ENCODE measurements at places on chromosomes 3 and 15. TPM values are rescaled to one million over a fixed set of nuclear protein-coding genes. Genes with fewer than 3 reads are reported as not detected.
A peak's percentile ranks its signal among the peaks of the same experiment; 100 is the strongest.

- peak; percentile 95 for DNase-seq
These were observed 32.9 kb downstream of the B3GNT5 start for GRCh38 chr3:183285828-183286457.

The DAZL gene
- 0.18 TPM for total RNA-seq

The TPRG1 gene
- total RNA-seq, result 3.6 TPM

- no peak for DNase-seq
These were observed 464.1 kb upstream of the TPRG1 start for GRCh38 chr3:188707381-188708288.

The IMPG2 gene
- under 0.01 TPM for total RNA-seq

The GOLGA8H gene
- total RNA-seq, result not detected

- no peak for DNase-seq
These were observed 58.9 kb downstream of the EIF3J start for GRCh38 chr15:44595656-44596510.

GRCh38 chr3:14943042-14943441, 4.3 kb upstream of the NR2C2 start:
- DNase-seq, result peak; percentile 76

DNA sequence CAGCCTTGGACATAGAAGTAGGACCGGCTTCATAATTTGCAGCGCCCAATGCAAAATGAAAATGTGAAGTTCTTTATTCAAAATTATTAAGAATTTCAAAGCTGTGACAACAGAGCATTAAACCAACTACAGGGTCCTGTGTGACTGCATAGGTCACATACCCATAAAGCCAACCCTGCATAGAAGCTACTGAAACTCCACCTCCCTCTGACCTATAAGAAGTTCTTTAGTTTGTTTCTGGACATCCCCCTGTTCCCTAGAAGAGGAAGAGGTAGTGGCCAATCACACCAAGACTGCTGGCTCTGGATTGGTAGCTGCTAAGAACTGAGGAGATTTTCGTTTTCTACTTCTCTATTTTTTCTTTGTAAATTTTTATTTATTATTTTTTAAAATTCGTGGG, 9.0 kb upstream of the SELENOT start:
- no peak for DNase-seq

The CBLB gene
- 75.9 TPM for total RNA-seq

The SNX22 gene
- total RNA-seq, result 0.92 TPM

- no peak for DNase-seq
These were observed 52.7 kb upstream of the CADM2 start for GRCh38 chr3:84906065-84906464.

- DNase-seq, result no peak
These were observed 1134.2 kb downstream of the ROBO1 start for GRCh38 chr3:78633626-78634025.

The MORC1 gene
- not detected for total RNA-seq

The TMC3 gene
- under 0.01 TPM for total RNA-seq

The SCN5A gene
- not detected for total RNA-seq

GRCh38 chr15:63107895-63108546, 13.6 kb upstream of the LACTB start:
- DNase-seq, result peak; percentile 81

The SLCO2A1 gene
- 121 TPM for total RNA-seq

The NEK10 gene
- total RNA-seq, result 14.3 TPM

The C3orf20 gene
- total RNA-seq, result not detected

DNA sequence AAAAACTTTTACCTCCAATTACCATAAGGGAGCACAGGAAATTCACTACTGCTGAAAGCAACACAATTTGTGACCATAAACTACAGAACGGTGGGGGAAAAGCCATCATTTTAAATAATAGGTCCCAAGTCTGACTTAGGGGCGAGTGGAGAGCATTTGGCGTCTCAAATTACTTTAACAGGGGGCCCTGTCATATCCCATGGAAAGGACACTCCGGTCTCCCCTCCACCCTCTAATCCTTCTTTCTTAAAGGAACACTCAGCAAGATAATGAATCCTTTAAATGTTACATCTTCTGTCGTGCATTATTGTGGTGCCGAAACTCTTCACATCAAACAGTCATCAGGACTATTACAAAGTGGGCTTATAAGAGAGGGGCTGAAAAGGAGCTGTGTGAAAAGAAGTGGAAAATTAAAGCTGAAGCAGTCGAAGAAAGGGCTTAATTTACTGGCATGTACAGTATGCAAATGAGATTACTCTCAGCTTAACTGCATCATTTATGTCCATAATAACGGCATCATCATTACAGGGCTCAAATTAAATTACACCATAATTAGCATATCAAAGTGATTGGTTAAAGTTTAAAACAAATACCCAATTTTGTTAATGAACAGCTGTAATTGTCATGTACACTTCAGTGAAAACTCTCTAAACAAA, 342.2 kb downstream of the FOXP1 start:
- no peak for DNase-seq

DNA sequence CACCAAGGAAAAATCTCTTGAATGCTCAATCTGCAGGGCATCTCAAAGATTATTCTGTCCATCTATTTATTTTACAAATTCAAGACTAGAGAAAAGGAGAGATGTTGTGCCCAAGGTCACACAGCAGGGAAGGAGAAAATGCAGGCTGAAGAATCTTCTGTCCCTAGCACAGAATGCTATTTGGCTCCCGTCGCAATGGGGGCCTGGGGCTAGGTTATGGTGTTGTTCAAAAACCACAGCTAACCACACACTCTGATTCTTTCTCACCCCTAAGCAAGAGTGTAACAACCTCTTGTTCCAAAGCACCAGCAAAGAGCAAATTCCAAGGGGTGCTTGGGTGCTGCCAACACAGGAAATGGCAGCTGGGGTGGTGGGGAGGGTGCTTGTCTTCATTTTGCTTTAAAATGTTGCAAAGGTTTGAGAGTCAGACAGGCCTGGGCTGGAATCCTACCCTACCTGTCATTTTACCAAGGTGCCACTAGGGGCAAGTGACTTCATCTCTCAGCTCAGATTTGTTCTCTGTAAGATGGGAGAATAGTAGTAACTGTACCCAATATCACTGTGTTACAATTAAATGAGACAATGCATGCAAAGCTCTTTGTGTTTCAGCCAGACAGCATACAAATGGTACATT, 112.5 kb downstream of the ADAMTS9 start:
- no peak for DNase-seq

The CHRNA7 gene
- total RNA-seq, result 75.3 TPM

- peak; percentile 89 for DNase-seq
These were observed 26.4 kb upstream of the ATP8B4 start for GRCh38 chr15:50145451-50145872.

The HRG gene
- total RNA-seq, result not detected

The TERC gene
- total RNA-seq, result 717 TPM

- DNase-seq, result no peak
These were observed 202.8 kb upstream of the UBE2E1 start for GRCh38 chr3:23602971-23603370.

- DNase-seq, result no peak
These were observed 2.9 kb upstream of the SATB1 start for GRCh38 chr3:18428036-18428435.

- peak; percentile 62 for DNase-seq
These were observed 7.9 kb downstream of the CCDC71 start for GRCh38 chr3:49158103-49158709.

DNA sequence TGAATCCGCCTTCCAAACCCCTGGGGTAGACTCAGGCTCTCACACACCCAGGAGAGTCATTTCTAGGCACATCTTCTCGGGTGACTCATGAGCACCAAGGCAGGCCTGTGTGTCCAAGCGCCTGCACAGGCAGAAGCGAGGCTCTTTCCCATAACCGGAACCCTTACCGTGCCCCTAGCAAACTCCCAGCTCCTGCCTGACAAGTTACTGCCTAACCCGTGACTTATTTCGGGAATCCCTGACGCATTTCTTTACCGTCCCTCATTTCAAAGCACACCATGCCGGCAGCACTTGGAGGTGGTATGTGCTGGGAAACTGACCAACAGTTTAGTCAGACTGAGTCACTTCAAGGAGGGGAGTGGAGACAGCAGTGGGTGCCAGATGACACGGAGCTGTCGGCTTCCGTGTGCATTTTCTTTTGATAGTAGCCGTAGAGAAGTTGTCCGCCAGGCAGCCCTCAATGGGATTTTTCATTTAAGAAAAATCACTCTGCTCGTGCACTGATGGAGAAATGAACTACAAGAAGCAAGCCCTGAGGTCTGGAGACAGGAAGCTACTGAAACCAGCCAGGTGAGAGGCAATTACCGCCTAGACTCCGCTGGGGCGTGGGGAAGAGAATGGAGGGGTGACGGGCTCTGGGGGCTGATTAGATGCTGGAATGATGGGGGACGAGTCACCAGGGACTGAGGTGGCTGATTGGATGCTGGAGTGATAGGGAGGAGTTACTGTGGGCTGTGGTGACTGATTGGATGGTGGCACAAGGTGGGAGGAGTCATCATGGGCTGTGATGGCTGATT, 17.3 kb upstream of the HRH1 start:
- no peak for DNase-seq

DNA sequence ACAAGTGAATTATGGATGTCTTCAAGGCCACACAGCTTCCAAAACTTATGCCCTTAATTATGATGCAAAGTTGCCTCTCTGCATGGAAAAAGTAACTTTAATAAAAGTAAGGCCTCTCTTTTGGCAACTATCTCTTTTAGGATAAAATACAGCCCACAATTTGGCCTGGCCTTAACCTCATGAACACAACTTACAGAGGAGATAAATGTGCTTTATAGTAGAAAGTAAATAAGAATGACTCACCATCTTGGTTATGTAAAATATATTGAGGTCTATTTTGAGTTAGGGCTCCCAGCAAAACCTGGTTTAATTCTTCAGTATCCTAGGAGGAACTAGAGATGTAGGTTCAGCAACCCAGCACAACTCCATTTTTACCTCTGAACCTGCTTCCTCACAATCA, 164.0 kb downstream of the ROBO2 start:
- DNase-seq, result no peak

- DNase-seq, result peak; percentile 93
These were observed 45.3 kb upstream of the MAGEF1 start for GRCh38 chr3:184757022-184757651.

GRCh38 chr3:99126316-99126715, 224.8 kb upstream of the DCBLD2 start:
- DNase-seq, result no peak

GRCh38 chr15:101376615-101377395, 81.8 kb upstream of the SNRPA1 start:
- DNase-seq, result no peak

DNA sequence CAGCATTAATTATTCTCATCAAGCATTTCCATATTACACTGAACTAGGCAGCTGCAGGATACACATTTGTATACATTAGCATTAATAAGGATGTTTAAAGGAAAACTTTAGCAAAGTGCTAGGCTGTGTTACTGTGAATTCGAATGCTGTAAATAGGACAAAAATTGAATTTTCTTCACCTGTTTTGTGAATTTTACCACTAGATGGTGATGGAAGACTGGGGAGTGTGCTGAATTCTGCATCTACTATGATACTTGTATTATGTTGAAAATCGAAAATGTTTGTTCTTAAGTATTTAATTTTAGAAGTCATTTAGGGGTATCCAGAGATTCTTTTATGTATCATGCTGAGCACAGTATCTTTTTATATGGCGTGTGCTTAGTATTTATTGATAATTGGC, 12.3 kb upstream of the P2RY14 start:
- DNase-seq, result no peak

DNA sequence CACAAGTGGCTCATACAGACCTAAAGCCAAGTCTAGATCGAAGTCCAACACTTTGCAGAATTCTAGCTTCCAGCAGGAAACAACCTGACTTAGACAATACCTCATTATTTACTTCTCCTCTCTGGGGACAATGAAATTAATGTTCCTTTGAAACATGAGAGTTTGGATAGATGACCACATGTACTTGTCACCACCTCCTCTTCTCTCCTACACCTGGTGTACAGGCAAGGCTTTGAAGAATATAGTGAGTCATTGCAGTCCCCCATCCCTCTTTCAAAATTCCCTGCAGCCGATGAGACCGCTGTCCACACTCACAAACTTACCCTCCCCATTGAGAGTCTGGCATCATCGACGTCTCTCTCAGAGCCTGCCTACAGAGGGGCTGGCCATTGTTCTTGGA, 189.0 kb upstream of the HES1 start:
- DNase-seq, result no peak

DNA sequence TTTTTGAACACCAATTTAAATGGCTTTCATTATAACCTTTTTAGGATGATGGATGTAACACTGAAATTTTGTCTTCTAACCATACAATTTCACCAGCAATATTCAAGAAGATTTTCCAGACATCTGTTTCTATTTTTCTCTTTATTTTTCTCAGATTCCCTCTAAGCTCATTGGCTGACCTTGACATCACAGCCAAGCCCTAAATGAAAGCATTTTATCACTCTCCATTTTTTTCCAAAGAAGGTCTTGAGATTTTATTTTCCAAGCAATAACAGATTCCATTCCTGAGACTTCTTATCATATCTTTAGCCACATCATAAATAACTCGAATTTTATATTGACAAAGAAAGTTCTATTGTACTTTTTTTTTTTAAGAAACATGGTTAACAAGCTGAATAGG, 392.6 kb upstream of the THBS1 start:
- DNase-seq, result no peak

The GOLGA8S gene
- total RNA-seq, result not detected

The SI gene
- 17.4 TPM for total RNA-seq

DNA sequence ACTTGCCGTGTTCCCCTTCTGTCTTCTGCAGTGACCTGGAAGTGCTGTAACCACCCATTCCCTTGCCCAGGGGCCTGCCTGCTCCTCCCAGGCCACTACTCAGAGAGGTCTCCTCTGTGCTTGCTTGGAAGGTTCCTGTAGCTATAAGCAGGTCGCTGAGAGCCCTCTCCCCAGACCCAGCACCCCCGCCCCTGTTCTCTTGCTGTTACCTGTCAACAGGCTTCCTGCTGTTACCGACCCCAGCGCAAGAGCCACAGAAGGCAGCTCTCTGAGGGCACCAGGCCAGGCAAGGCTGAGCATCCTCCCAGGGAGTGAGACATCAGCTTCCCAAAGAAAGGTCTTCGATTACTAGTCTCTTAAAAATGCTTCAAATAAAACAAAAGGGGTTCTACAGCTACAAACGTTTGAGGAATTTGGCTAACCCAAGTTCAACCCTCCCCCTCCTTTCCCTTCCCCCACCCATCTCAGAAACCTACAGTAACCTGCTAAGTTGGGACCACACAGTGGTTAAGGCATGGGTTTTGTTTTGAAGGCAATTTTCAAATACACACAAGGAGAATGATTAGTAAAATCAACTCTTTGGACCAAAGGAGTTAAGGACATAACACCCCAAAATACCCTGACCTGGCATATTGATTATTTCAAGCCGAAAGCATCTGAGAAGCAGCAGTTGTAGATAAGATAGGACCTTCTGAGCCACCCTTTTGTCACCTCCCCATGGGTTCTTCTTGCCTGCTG, 74.9 kb upstream of the MFGE8 start:
- DNase-seq, result no peak

The SLC15A2 gene
- 8.3 TPM for total RNA-seq

The AQP9 gene
- not detected for total RNA-seq

The TMF1 gene
- 53.8 TPM for total RNA-seq

- no peak for DNase-seq
These were observed 29.7 kb downstream of the EPHB1 start for GRCh38 chr3:134824791-134825190.

The SAXO2 gene
- not detected for total RNA-seq

GRCh38 chr3:134085034-134085775, 55.5 kb upstream of the SLCO2A1 start:
- DNase-seq, result no peak

The ARNT2 gene
- 16.1 TPM for total RNA-seq

- DNase-seq, result peak; percentile 83
These were observed 483 bp downstream of the VPS13C start for GRCh38 chr15:62059816-62060112.

The GPR15 gene
- not detected for total RNA-seq
